Epithelial cell of umbilical artery (primary cell): ENCODE measurements at places on chromosomes 1 and 21. TPM values are rescaled to one million over a fixed set of nuclear protein-coding genes. Genes with fewer than 3 reads are reported as not detected.

The OR6N1 gene
- not detected in 2 replicates for total RNA-seq

The HSD3B1 gene
- total RNA-seq = not detected in 2 replicates

The RXFP4 gene
- not detected in 2 replicates for total RNA-seq

The ANXA9 gene
- not detected in 2 replicates for total RNA-seq

The C1orf52 gene
- 18.1 and 22.7 TPM in 2 replicates for total RNA-seq

The CLDN8 gene
- total RNA-seq = not detected in 2 replicates

The ERMAP gene
- 3.9 and 5.0 TPM in 2 replicates for total RNA-seq

The PLD5 gene
- total RNA-seq = not detected in 2 replicates

The UBXN10 gene
- total RNA-seq = under 0.01 TPM in 1 of 2 replicates, not detected in the other

The HTR1D gene
- total RNA-seq = 0.32 and 1.1 TPM in 2 replicates

The COL9A2 gene
- under 0.01 and 0.61 TPM in 2 replicates for total RNA-seq

The TDRD5 gene
- total RNA-seq = not detected in 2 replicates

The CA6 gene
- total RNA-seq = not detected in 2 replicates

The KCNE2 gene
- total RNA-seq = not detected in 2 replicates

The BEND5 gene
- not detected in 2 replicates for total RNA-seq

The CAMSAP2 gene
- total RNA-seq = 20.1 and 28.6 TPM in 2 replicates

The CELA2B gene
- not detected in 2 replicates for total RNA-seq

The FCMR gene
- total RNA-seq = 0.32 TPM in 1 of 2 replicates, not detected in the other

The LCK gene
- total RNA-seq = 0.32 TPM in 1 of 2 replicates, not detected in the other

The CHI3L1 gene
- total RNA-seq = 0.65 and 1.5 TPM in 2 replicates

The CRYBG2 gene
- under 0.01 TPM in 1 of 2 replicates, not detected in the other for total RNA-seq

The RCC1 gene
- 77.3 and 79.0 TPM in 2 replicates for total RNA-seq

The SPRR4 gene
- not detected in 2 replicates for total RNA-seq

The FAM72B gene
- 2.9 and 4.0 TPM in 2 replicates for total RNA-seq
